HCEC 1CT (cell line): ENCODE measurements at places on chromosomes 3 and 15.
A peak's percentile ranks its signal among the peaks of the same experiment; 100 is the strongest.

- no peak for DNase-seq
Observed at GRCh38 chr3:182738583-182739411, 54.5 kb upstream of the ATP11B start.

- DNase-seq: no peak
Observed at GRCh38 chr15:100190675-100191074, 151.1 kb downstream of the ADAMTS17 start.

DNA sequence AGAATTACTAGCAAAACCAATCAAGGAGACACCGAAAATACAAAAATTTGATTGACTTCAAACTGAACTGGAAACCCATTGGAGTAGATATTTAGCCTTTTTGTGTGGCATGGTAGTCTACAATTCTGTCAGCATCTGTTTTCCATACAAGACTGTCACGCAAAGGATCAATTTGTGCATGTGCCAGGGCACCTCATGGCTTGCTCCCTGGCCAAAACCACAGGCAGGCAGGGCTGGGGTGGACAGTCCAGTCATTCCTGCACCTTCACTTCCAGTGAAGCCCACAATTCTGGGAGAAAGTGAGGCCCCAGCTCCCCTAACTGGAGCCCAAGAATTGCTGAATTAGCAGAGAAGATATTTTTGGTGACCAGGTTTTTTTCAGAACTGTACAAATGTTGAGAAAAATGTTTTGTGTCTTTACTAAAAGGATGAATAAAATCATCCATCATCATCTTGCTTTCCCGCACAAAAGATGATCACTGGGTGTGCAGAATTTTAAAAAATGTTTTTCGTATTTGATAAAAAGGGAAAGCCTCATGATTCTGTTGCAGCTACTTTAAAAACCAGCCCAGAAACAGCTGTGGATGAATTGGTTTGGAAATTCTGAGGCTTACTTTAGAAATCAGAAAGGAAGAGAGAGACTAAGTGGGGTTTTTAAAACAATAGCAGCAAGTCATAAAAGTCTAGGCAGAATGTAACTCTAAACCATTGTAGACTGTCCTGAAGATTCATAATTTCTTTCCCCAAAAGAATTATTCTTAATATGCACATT lies 86.4 kb downstream of the PCCB start:
- DNase-seq: no peak

DNA sequence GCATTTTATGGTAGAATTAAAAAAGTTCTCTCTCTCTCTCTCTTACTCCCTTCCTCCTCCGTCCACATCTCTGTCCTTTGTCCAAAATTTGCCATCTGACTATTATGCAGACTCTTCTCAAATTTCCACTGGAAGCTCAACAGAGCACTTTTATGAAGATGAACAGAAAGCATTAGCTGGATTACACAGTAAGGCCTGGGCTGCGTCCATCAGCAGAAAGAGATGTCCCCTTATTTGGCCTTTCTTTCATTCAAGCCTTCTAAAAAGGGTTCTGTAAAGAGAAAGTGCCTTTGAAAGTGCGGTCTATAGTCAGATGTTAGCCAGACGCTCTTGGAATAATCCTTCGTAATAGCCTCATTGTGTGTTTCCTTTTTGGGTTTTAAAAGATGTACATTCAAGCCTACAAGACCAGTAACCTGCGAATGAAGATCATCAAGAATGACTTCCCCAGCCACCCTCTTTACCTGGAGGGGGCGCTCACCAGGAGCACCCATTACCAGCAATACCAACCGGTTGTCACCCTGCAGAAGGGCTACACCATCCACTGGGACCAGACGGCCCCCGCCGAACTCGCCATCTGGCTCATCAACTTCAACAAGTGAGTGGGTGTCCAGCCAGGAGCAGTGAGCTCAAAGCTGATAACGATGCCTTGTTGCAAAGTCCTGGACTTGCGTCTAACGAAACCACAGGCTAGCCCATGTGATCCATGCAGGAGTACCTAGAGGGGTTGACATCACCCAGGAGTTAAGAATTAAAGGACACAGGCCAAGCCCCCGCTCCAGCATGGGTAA lies 53.1 kb downstream of the MESD start:
- DNase-seq: no peak

DNA sequence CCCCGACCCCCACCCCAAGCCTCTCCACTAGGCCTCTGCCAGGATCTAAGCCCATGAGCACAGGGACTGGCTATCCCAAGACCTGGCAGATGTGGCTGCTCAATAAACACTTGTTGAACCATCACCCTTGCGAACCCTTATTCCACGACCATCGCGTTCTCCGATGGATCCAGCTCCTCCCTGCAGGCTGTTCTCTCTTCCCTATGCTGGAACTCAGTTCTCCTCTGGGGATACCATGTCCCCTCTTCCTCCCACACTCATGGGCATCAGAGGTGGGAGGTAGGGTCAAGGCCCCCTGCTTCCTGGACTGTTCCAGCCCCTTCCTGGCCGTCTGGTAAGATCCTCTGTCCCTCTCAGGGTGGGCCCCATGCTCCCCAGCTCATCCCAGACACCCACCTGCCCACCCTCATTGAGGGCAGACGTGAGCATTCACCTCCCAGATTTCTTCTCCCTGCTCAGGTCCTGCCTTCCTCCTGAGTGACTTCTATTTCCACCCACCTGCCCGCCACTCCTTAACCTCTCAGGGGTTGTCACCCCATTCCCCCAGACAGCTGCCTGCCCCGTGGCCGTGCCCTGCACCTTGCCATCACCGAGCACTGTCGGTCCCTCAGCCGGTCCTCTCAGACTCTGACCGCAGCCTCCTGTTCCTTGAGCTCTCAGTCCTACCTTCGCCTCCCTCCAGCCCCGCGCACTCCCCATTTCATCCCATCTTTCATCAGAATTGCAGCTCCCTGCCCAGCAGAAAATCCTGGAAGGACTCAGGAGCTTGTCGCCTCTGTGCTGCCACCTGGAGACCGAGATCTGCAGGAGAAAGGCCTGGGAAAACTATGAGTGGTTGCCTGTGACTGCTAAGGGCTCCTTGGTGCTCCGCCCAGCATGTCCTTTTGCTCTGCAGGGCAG lies 42.0 kb downstream of the PML start:
- peak; percentile 42 for DNase-seq

DNA sequence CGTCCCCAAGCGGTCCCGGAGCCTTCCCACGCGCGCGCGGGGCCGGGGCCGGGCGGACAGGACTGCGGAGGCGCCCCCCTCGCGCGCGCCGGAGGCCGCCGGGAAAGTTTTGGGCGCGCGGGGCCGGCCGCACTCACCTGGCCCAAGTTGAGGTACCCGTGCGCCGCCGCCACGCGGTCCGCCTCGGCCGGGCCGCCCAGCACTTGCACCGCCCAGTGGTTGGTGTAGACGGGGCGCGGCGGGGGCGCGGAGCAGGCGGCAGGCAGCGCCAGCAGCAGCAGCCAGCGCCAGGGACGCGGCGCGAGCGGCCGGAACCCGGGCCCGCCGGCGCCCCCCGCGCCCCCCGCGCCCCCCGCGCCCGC lies 289 bp downstream of the PCSK6 start:
- DNase-seq: no peak

GRCh38 chr3:44069276-44069675 lies 172.4 kb upstream of the TOPAZ1 start:
- DNase-seq: no peak

GRCh38 chr15:59437142-59437816 lies 707 bp upstream of the FAM81A start:
- DNase-seq: no peak

GRCh38 chr3:163213838-163214237 lies 1717.2 kb downstream of the OTOL1 start:
- DNase-seq: no peak

DNA sequence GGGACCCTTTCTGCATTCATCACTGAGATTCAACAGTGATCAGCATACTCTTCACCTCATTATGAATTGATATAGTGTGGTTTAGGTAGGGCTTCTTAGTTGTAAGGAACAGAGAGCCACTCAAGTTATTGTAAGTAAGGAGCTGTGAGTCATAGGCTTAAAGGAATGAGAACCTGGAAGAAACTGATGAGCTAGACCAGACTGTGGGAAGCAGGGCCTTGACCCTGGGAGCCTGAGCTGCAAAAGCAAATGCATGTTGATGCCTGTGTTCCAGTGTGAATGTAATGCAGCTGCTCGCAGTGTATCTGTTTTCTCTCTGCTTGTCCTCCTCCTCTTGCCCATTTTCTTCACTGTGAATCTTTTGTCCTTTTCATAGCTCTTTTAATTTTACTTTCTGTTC lies 13.6 kb downstream of the ZKSCAN7 start:
- peak; percentile 23 for DNase-seq

- peak; percentile 99 for DNase-seq
Observed at GRCh38 chr3:151976211-151977050, 103.0 kb downstream of the SUCNR1 start.

GRCh38 chr3:21979706-21980105 lies 228.7 kb upstream of the ZNF385D start:
- no peak for DNase-seq

DNA sequence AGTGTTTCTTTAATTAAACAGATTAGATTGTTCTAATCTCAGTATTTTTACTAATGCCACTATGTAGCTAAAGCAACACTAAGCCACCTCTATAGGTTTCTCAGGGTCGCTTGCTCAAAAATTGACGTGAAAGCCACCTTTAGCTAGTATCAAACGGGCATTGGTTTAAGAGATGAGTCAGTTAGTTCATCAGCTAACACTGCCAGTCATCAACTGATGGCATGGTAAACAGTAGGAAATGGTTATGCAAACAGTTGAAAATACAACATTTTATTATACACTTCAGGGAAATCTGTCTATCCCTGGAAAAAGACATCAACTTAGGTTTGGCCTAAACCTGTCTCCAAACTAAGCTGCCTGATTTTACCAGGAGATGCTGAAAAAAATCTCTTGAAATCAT lies 582.3 kb upstream of the NAALADL2 start:
- DNase-seq: no peak

DNA sequence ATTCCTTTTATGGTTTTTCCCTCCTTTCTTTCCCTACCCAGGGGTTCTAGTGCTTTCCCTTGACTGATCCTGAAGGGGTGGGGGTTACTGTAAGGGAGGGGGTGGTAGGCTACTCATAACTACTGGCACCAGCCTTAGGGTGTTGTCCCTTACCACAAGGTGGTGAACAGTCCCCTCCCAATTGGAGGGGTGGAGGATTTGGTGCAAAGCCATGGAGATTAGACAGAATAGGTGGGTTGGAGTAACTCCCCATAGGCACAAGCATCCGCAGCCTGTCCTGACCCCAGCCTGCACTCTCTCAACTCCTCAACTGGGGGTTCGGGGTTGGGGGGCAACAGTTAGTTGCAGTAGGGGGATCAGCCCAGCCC lies 2.6 kb upstream of the HYAL2 start:
- DNase-seq: no peak

DNA sequence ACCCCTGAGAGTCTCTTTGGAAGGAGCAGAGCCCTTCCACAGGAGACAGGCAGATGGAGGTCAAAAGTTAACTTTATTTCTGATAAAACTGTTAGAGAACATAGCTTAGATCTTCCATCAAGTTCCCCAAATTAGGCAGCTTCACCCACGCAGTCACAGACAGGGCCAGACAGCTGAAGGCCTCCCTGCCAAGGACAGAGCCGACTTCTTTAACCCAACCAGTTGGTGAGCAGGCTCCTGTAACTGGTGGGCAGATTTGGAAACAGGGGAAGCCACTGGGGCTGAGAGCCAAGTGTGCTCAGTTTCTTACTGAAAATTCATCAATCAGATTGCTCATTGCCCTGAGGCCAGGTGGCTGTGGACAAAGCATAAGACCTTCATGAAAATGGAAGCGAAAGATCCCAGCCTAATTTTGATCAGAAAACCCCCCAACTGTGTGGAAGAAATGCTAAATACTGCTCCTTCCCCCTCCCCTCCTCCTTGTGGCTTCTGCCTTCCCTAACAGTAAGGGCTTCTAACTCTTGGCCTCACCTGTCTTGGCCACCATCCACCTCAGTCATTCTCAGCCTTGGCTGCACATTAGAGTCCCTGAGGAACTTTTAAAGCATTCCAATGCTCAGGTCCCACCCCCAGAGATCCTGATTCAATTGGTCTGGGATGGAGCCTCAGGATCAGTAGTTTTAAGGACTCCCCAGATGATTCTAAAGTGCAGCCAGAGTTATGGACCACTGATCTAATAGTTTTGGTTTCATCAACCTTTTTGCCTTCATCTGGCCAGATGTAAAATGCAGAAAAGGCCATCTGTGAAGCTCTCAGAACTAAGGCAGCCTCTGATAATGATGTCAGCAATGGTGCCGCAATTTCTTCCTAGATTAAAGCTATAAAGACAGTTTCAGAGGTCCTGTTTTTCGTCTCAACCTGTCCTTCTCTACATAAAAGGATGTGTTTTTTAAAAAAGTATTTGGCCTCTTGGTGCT lies 11.5 kb downstream of the CLRN1 start:
- DNase-seq: no peak

DNA sequence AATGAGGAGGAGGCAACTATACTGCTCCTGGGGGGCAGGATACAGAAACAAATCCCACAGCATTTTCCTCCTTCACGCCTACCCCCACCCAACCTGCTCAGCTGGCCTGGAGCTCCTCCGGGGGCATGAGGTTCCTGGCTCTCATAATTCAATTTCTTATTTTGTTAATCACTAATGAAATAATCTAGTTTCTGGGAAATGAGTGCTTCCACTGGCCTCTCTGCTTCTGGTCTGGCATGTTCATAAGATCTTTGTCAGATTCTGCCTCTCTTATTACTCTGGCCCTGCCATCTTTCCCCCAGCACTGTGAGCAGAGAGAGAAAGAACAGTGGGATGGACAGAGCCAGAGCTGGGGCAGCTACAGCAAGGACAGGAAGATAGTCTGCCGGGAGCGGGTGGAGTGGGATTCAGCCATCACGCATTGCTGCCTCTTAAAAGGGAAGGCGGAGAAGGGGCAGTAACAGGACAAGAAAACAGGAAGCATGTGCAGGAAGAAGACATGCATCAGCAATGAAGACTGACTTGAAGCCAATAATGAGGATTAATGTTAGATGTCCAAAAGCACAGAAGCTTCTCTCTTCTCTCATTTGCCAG lies 13.6 kb downstream of the RPAP1 start:
- DNase-seq: no peak

- DNase-seq: no peak
Observed at GRCh38 chr3:31343075-31343474, 189.7 kb upstream of the STT3B start.

- DNase-seq: peak; percentile 78
Observed at GRCh38 chr15:55742927-55743728, at the start of gene PRTG. PRTG (minus strand) TSS chr15:55743152; CDS start chr15:55742931, 221 bp downstream.

GRCh38 chr3:129599607-129600006 lies 6.9 kb downstream of the PLXND1 start:
- peak; percentile 42 for DNase-seq

DNA sequence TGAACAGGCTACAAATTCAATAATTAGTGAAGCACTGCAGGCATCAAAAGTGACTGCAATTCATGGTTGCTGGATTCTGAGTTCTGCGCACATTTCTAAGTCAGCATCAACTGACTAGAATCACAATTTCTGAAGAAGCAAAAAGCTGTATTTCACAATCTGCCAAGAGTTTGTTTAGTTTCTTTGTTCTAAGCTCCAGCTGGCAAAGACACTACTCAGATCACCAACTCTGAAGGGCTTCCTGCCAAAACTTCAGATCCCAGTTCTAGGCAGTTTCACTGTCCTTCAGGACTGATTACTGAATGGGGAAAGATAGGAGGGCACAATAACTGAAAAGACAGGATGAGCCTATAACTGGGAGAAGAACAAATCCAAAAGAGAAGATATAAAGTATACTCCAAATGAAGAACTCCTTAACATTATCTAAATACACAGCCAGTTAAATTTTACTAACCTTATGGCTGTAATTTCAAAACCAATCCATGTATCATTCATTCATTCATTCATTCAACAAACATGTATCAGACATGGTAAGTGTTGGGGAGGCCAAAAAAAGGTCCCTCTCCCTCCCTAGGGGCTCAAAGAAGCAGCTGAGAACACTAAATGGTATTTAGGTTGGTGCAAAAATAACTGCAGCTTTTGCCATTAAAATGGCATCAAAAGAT lies 17.1 kb downstream of the TJP1 start:
- peak; percentile 83 for DNase-seq
